CD4-positive, alpha-beta memory T cell (primary cell): ENCODE measurements at places on chromosomes 3 and 15. TPM values are rescaled to one million over a fixed set of nuclear protein-coding genes. Genes with fewer than 3 reads are reported as not detected.

LMAN1L gene
- 0.39 TPM for total RNA-seq

ZBED2 gene
- total RNA-seq: not detected

LRRIQ4 gene
- total RNA-seq: not detected

GOLGA6A gene
- total RNA-seq: 0.17 TPM

NLGN1 gene
- total RNA-seq: not detected

DNA sequence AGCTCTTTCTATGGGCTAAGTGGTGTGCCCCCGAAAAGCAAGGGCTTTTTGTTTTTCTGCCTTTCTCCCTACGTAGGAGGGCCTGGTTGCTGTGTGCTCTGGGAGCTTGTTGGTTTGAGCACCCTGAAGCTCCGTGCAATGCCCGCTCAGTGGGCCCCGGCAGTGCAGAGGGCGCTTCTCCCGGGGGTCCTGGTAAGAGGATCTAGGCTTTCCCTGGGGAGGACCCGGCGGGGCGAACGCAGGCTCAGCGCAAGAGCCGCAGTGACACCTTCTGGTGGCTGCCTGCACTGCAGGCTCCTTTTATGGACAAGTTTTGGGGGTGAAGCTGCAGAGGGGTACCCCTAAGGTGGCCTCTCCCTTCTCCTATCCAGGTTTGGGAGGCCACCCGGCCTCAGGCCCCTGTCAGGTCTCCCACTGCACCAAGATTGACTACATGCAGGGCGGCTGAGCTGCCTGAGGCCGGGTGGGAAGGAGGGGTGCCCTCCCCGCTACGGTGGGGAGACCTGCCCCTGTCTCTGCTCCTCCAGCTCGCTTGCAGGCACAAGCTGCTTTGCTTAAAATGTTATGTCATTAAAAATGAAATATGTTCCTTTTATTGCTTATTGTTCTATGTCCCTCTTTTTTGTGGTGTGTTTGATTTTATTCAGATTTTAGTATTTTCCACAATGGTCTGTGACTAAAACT, 387.9 kb downstream of the GABRG3 start:
- no peak for DNase-seq

DNA sequence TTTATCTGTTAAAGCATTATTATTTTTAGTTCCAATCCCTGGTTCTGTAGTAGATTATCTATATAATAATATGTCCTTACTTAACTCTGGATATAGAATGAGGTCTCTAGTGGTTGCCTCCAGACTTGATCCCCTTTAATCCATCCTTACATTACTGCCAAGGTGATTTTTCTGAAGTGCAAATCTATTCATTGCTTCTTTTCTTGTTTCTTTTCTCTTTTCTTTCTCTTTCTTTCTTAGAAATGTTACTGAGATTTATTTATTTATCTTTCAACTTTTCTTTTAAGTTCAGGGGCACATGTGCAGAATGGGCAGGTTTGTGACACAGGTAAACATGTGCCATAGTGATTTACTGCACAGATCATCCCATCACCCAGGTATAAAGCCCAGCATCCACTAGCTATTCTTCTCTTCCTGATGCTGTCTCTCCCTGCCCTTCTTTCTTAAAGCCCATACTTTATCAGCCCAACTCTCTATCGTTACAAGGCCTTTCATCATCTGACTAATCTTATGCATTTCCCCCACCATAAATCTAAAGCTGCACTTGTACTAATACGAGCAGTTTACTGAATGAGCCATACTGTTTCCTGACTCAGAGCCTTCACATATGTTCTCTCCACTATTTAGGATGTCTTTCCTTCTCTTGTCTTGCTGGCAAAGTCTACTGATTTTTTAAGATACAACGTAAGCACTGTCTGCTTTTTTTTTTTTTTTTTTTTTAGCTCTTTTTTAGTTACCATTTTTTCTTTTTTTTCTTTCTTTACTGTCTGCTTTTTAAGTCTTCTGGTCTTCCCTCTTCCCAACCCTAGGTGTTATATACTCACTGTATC, 4.6 kb downstream of the GLCE start:
- no peak for DNase-seq

- DNase-seq: no peak
Measured at GRCh38 chr3:145719114-145719513, 441.9 kb downstream of the PLOD2 start.

DNA sequence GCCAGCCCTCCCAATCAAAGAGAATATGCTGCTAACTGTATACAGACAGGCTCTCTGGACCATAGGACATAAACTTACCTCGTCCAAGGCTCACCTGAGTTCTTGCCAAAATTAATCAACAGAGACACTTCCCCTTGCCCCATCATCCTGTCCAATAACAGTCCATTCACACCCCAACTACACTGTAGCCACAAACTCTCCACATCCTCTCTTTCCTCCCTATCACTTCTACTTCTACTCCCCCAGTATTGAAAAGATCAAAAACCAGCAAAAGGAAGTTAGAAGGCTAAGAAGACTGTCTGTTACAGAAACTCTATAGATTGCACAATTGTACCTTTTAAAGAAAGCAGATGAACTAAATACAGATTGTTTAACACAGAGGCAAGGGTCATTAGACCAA, 133.5 kb upstream of the STT3B start:
- DNase-seq: peak; percentile 28

HDC gene
- not detected for total RNA-seq

- no peak for DNase-seq
Measured at GRCh38 chr3:116966649-116967048, 257.1 kb downstream of the TUSC7 start.

ZPLD1 gene
- total RNA-seq: not detected

LRRC57 gene
- 19.0 TPM for total RNA-seq

DNA sequence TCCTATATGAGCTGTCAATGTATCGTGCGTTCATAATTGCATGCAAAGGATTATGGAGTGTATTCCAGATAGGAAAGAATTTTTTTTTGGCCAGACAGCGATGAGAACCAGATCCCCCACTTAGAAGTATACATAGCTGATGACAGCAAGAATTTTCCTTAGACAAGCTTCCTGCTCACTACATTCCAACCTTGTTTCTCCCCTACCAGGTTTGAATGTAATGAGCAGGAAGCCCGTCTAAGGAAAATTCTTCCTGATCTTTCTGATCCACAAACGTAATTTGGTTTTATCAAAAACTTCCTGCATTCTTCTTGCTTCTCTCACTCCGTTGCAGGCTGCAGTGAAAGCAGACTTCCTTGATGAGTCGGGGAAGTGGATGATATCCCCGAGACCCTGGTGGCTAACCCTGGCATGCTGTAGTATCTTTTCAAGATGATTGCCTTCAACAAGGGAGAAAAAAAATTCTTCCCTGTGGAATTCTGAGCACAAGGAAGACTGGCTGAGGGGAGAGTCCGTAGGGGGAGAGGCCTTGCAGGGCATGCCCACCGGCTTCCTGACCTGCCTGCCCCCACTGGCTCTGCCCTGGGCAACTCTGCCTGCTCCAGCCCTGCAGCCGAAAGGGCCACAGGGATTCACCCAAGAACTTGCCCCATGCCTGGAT, 243.1 kb downstream of the TLE3 start:
- DNase-seq: no peak

ZNF662 gene
- total RNA-seq: 2.1 TPM

- no peak for DNase-seq
Measured at GRCh38 chr3:128256131-128256530, 102.8 kb downstream of the EEFSEC start.

DNA sequence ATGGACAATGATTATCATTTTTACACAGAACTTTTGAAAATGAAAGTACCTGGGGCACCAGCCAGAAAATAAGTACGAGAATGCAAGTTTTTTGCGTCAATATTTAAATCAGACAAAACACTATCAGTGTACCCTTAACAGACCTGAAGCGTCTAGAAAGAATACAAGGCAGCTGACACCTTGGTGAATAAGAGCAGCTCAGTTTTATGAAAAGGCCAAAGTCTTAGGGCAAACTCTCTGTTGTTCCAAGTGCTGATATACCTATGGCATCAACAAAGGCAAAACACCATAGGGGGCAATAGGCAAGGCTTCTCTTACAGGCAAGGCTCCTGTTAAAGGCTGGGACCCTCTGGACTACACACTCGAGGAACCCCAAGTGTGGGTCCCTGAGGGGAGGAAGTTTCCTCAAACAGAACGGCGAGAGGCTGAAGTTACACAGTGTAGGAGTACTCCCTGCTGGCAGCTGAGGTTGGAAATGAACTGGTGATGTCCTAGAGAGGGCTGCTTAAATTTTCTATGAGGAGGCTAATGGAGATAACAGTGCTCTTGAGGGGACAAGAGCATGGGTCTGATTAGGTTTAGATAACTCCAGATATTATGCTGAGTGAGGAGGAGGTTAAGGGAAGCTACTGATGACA, 291.0 kb downstream of the TIGIT start:
- DNase-seq: no peak

SLC12A1 gene
- total RNA-seq: not detected

DNA sequence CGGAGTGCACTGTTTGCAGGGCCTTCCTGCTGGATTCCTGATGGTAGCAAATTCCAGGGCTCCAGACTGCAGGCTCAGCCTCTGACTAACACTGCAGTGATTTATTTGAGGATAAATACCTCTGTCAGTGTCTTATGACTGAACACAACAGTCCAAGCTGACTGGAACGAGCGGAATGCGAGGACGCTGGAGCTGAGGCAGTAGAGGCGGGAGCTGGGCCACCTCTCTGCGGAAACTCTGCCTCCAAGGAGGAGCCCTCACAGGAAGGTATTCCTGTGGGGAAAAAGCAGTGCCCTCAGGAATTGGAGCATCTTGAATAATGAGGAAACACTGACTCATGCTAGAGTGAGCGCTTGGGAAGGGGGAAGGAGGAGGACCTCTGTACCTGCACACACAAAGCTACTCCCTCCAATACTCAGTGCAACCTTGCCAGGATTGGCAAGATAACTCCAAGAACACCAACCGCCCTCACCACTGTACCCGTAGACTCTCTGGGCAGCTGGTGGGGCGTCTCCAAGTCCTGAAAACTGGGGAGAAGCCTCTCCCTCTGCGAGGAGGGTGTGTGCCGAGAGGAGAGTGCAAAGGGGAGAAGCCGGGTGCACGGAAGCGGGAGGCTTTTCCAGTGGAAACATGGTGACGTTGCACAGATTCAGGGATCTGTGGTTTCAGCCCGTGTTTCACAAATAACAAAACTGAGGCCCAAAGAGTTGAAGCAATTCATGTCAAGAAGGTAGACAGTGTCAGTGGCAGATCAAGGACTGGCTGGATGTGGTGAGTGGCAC, 43.0 kb downstream of the VGLL4 start:
- no peak for DNase-seq

DNA sequence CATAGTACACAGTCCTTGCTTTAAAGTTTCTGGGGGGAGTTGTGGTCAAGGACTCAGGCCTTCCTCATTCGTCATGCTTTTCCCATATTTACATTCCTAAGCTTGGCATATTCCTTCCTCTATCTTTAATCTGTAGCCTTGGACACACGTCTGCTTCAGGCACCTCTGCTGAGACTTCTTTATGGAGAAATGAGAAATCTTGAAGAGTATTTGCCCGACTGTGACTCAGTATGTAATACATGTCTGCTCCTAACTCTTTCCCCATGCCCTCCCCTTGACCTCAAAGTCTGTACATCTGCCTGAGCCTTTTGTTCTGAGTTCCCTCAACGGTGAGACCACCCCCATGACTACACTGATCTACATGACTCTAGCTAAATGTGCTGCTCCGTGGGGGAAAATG, 246.1 kb downstream of the SI start:
- no peak for DNase-seq

DNA sequence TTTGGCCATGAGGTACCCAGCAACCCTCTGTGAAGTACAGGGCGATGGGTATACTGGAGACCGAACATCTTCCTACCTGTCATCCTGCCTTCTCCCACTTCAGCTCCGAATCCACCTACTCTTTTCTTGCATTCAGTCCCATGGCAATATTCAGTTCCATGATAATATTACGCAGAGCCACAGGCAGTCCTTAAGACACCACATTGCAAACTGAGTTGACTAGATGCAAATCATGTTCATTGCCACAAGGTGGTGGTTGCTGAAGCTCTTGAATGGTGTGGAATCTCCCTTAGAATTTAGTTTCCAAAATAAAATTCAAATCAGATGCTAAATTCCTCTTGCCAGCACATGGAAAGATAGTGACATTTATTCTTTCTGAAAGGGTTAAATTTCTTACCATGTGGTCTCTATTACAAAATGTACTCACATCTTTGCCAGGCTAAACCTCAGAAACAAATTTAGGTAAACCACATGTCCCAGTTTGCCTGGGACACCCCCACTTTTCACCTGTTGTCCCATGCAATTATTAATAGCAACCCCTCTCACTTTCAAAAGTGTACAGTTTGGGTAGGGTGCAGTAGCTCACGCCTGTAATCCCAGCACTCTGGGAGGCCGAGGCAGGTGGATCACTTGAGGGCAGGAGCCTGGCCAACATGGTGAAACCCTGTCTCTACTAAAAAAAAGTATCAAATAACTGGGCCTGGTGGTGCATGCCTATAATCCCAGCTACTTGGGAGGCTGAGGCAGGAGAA, 1.7 kb upstream of the NME9 start:
- DNase-seq: no peak

ANKUB1 gene
- total RNA-seq: not detected

GRCh38 chr15:77342807-77343206, 77.1 kb downstream of the PEAK1 start:
- DNase-seq: no peak

DNA sequence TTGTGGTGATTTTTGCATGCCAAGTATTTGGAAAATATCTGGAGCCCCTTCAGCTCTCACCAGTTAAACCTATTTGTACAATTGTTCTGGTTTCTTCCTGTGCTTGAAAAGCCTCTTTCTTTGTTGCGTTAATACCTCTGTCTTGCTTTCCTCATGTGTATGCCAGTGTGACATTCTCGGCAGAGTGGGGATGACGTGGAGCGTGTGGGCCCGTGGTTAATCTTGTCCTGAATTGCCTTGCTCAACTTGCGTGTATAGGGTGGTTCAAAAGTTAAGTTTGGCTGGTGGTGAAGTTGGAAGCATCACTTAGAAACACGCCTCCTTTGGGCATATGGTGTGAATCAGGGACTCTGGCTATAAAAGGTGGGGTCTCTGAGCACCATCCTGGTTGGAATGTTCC, 67.1 kb downstream of the IGF1R start:
- no peak for DNase-seq

- no peak for DNase-seq
Measured at GRCh38 chr15:76011627-76012551, at the start of gene NRG4. Gene NRG4 (minus strand): TSS chr15:76012424. CDS start chr15:76011230, 1,194 bp downstream.

DNA sequence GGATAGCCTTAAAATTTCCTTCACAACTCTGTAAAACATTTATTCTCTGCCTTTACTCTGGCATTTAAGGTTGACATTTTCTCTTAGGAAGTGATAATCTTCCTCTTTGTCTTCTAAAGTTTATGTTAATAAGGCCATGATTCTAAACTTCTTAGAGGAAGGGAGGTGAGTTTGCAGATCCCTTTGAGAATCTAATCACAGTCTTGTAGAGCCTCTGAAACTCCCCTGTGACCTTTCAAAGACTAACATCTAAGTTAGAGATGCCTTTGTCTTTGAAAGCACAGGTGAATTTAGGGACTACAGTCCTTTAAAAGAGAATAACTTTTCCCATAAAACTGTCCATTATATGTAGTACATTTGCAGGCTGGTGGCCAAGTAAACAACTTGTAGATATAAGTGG, 115.1 kb downstream of the PLCL2 start:
- DNase-seq: no peak

DNA sequence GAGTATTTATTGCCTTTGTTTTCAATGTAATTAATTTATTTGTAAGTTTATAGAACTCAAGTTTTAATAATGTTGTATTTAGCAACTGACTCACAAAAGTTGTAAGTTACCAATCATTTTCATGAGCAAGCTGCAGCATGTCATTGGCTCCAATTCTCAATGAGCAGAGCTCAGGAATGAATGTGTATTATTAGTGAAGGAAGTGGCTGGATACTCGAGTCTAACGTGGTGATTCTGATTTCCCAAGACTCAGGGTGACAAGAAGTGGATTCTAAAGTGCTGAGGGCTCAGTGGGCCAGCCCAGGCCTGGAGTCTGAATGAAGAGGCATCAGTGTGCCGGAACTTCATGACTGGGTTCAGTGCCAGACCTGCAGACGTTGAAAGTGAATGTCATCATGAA, 39.6 kb downstream of the CLDN11 start:
- DNase-seq: no peak
